ENCODE measurements at places on chromosomes 1 and 21.

DNA sequence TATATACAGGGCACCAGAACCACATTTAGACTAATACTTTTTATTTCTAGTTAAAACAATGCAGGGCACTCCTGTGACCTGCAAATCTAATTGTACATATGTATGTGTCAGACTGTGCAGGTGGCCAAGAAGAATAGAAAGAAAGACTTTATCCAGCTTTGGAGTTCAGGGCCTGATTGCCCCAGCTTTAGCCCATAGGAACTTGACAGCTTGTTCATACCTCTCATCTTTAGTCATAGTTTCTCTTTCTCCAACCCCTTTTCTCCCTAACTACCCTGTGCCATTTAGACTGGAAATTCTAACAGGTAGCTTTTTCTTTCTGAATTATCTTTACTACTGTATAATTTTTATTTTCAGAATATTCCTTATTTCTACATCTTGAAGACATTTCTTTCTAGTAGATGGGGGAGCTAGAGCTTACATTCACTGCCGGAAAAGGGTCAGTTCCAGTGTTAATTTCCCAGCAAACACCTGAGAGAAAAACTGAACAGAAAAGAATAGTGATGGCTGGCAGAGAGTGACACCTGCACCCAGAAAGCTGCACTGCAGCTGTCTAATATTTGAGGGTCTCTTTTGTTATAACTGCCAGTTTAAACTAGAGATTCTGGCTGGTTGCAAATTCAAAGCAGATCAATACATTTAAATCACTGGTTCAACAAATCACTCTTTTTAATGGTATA lies 8.4 kb downstream of the YBX1 start:
- DNase-seq = no peak

DNA sequence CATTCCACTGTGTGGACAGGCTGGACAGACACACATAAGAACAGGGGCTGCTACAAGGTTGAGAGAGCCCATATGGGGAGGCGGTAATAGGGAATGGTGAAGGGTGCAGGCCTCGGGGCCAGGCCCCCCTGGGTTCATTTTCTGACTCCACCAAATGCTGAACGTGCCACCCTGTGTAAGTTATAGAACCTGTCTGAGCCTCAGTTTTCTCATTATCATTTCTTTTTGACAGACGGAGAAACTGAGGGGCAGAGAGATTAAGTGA lies 569.5 kb downstream of the PTPRU start:
- DNase-seq = no peak

DNA sequence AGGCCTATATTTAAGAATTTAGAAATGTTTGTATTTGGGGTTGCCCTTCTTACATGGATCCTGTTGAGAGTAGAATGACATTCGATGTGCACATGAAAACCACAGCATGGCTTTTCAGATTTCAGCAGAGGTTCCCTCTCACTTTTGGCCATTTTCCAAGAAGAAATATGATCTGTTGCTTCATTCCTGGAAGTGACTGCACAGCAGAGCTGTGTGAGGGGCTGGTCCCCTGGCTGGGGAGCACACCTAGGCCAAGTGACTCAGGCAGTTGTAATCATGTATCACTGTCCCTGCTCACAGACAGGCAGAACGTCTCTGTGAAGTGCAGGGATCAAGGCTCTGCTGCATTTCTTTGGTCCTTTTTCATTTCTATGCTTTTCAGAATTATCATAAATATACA lies 32.3 kb downstream of the AGT start:
- no peak for DNase-seq

DNA sequence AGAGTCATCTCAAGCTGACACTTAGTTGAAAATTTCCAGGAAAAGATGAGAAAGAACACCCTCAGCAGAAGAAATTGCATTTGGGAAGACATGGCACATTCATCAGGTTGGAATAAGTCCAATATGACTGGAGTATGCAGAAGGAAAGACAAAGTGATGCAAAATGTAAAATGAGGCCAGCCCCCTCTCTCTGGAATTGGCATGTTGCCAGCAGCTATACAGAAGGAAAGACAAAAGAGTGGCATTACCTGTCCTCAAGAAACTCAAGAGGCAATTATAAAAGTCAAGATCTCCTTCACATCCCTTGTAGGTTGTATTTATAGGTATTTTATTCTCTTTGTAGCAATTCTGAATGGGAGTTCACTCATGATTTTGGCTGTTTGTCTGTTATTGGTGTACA lies 426.3 kb downstream of the AGBL4 start:
- no peak for DNase-seq

GRCh38 chr1:118988186-118989005 lies at the start of gene TBX15:
TSS of gene TBX15 (minus strand) at chr1:118988343. CDS start at chr1:118987795, 548 bp downstream.
- no peak for DNase-seq

DNA sequence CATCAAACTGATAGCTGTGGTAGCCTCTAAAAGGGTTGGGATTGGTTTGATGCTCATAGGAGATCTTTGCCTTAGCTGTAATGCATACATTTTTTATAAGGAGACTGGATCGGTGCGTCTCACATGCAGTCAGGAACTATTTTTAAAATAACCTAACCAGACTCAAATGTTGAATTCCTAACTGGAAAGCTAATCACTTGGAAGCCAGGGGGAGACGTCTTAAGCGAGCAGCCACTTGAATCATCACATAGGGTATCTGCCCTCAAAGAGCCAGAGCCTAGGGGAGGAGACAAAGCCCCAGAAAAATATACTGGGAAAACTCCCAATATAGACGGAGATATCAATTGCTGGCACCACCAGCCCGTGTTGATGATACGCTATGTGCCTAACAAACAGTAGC lies 61.7 kb upstream of the PUM1 start:
- no peak for DNase-seq

GRCh38 chr1:223620297-223620897 lies 45.1 kb downstream of the CAPN8 start:
- DNase-seq = no peak

DNA sequence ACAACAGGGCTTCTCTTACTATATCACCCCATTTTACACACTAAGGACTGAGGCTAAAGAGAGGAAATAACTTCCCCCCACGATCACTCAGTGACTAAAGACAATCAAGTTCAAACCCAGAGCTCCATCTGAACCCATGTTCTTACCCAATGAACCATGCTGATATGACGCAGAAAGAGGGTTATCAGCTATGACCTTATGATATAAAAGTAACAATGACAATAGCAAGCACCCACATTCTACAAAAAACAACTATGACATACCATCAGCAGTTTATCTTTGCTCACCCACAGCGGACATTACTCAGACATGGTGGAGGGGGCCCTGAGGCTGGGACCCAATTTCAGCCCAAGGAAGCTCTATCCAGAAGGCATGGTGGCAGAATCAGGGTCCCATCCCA lies 75.7 kb downstream of the PTPN14 start:
- no peak for DNase-seq

GRCh38 chr1:247096958-247097357 lies 7.2 kb downstream of the ZNF669 start:
- no peak for DNase-seq

GRCh38 chr1:226371027-226371694 lies 36.7 kb downstream of the PARP1 start:
- DNase-seq = no peak

GRCh38 chr1:102941366-102941947 lies 166.9 kb downstream of the COL11A1 start:
- DNase-seq = no peak

DNA sequence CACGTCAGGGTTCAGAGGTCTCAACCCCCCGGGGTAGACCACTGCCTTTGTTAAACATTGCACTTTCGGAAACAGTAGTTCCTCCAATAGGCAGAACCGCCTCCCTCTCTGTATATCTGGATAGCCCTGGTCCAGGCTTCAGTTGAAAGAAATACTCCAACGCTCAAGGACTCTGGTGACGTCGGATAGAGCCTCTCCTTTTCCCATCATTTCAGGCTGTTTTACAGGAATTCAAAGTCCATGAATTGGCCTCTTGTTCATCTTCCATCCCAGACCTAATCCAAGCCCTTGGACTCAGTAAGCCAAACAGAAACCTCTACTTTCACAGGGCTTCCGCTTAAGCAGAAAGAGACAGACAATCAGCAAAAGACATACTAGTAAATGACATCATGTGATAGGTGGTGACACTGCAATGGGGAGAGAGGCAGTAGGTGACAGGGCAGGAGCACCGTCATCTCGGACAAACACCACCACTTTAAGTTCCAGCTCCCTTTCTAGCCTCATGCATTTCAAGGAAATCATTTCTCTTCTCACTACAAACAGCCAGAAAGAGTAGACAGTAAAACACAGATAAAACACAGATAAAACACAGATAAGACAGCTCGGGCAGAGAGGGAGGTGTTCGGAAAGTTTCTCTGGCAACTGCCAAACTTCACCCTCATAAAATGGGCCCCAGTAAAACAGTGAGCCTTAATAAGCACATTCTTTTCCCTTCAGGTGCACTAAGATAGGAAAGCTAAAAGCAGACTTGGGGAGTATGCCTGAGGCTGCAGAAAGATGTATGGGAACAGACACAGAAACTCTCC lies 2.3 kb upstream of the PLA2G2A start:
- no peak for DNase-seq

DNA sequence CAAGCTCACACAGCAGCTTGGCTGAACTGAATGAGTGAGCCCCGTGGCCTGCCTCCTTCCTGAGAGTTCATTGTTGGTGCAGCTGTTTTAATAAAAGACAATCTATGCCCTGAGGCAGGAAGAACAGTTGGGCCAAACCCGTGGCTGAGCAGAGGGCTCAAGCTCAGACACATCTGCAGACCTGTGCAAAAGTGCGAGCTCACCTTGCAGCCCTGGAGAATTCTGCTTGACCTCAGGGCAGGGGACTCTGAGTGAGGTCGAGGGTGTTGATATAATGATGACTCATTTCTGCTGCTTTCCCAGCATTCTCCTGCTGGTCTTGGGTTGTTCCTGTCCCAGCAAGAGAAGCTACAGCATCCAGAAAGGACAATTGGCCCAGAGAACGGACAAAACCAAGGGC lies 61.0 kb downstream of the ATP5PO start:
- DNase-seq = no peak

- DNase-seq = no peak
Measured at GRCh38 chr1:154327466-154328317, 2.4 kb downstream of the ATP8B2 start.

DNA sequence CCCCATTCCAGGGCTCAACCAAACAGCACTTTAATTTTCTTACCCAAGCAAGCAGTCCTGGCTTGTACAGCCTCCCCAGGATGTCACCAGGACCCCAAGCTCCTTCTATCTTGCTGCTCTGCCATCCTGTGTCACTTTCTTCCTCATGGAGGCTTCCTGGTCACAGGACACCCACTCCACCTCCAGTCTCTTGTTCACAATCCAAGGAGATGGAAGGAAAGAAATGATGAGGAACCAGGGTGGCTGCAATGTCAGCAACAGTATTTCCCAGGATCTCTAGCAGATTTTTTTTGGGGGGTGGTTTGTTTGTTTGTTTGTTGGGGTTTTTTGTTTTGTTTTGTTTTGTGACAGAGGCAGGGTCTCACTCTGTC lies 58.9 kb downstream of the RIPK4 start:
- DNase-seq = no peak

GRCh38 chr1:231522931-231523642 lies 5.4 kb upstream of the TSNAX start:
- DNase-seq = no peak

DNA sequence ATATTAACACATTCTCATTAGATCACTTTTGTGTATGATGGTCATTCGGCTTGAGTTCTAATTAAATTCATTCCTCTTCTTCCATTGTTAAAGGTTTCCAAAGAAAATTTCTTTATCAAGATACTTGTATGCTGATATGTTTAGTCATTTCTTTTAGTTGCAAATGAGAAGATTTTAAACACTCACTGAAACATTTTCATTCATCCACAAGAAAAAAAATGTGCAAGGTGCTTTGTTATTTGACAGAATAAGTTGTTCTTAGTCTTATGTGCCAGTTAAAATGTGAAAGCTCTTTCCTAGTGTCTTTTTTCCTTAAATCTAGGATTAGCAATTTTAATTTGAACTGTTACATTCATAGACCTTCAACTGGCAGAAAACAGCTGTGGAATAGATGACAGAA lies 727.0 kb upstream of the NEGR1 start:
- DNase-seq = no peak
